Effector CD8-positive, alpha-beta T cell (primary cell): ENCODE measurements at places on chromosomes 4 and X.

- no peak for DNase-seq
Measured at GRCh38 chr4:151407466-151408379, 1.3 kb upstream of the FHIP1A start.

DNA sequence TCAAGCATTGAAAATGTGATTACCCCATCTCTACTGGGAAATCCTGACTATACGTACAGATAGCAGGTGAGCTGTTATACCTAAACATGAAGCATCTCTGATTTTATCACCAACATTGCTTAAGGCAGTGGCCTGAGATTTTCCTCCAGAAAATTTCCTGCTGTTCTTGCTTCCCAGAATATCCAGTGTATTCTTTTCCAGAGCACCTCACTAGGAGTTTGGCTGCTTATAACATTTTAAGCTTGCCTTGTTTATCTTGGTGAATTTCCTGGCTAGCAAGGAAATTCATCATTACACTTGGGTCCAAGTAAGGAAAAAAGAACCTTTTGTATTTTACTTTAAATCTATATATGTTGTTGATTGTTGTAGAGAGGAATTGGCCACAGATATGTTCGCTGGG, 73.0 kb upstream of the CLCN4 start:
- DNase-seq = no peak

GRCh38 chrX:3713225-3713936, at the start of gene PRKX:
PRKX (minus strand) TSS chrX:3713649; CDS start chrX:3713253, 396 bp downstream.
- DNase-seq = peak; percentile 57

GRCh38 chrX:21616386-21616785, 41.7 kb downstream of the KLHL34 start:
- no peak for DNase-seq

- DNase-seq = no peak
Measured at GRCh38 chr4:8002525-8003309, 63.1 kb upstream of the AFAP1 start.

- no peak for DNase-seq
Measured at GRCh38 chr4:65917486-65917885, 247.2 kb upstream of the EPHA5 start.

- no peak for DNase-seq
Measured at GRCh38 chrX:11105080-11105479, 6.1 kb upstream of the HCCS start.

GRCh38 chr4:158170691-158171561, 1.9 kb downstream of the GASK1B start:
- DNase-seq = no peak

- DNase-seq = no peak
Measured at GRCh38 chr4:159047478-159048165, 55.3 kb upstream of the RAPGEF2 start.

DNA sequence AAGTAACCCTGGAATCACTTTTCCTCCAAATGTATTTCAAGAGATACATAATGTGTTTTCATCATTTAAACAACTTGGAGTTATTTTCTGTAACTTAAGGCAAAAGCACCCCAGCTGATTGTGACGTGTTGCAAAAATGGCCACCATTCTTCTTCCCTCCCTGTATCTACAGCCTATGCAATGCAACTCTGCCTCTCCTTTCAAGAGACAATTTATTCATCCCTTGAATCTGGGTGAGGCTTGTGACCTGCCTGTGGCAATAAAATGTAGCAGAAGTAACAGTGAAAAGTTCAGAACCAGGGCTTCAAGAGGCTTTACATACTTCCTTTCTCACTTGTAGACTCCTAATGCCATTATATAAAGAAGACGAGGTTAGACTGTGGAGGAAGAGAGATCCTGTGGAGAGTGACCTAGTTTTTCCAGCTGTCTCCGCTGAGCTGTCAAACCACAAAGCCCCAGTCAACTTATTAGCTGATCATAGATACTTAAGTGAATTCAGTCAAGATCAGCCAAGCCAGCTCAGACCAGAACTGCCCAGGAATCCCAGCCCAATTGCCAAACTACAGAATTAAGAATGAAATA, 81.0 kb upstream of the KLF3 start:
- no peak for DNase-seq

GRCh38 chr4:182698212-182698611, 219.0 kb downstream of the DCTD start:
- DNase-seq = no peak

- DNase-seq = no peak
Measured at GRCh38 chr4:124282301-124282898, 430.1 kb downstream of the ANKRD50 start.

GRCh38 chrX:17601441-17602200, 135.7 kb upstream of the SCML1 start:
- DNase-seq = no peak

- DNase-seq = no peak
Measured at GRCh38 chr4:110637408-110638088, 14.7 kb upstream of the PITX2 start.

- DNase-seq = no peak
Measured at GRCh38 chr4:34220601-34221000, 2023.7 kb downstream of the ARAP2 start.

- no peak for DNase-seq
Measured at GRCh38 chr4:77354550-77354949, 197.5 kb downstream of the CCNG2 start.

DNA sequence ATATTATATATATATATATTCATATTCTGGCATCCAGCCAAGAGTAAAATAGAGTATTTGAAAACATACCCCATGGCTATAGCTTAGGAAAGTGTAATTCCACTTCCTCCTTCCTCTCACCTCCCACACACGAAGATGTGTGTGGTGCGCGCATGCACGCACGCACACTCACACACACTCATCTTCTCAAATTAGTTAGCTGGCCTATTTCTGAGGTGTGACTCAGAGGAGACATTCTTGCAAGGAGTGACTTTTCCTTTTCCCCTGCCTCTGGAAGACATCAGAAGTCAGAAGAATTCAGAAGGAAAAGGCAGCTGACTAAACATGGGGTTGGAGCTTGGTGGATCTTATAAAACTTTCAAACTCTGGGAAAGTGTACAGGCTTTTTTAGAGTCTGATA, 8.8 kb downstream of the ENPEP start:
- no peak for DNase-seq

DNA sequence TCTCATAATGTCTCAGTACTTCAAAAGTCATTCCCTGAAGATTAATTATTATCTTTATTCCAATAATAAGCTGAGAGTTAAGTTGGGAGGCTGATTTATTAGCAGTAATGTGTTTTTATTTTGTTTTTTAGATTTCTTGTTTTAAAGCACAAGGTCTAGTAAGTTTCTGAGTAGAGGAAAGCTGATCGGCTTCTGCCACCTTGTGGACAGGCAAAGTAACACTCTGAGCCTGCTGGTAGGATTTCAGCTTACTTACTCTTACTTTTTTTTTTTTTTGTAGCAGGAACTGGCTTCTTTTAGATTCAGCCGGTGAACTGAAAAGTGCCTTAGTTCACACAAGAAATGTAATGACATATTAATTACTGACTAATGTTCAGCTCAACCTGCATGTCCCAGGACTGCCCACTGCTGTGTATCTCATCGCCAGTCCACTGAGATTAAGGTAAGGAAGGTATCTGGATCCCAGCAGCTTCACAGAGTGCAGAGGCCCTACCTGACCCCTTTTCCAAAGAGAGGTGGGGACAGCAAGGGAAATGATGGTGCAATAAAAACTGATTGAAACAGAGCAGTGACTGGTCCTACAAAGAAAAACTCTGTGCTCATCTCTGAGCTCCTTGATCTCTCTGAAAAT, 126.5 kb downstream of the ADGRA3 start:
- no peak for DNase-seq

DNA sequence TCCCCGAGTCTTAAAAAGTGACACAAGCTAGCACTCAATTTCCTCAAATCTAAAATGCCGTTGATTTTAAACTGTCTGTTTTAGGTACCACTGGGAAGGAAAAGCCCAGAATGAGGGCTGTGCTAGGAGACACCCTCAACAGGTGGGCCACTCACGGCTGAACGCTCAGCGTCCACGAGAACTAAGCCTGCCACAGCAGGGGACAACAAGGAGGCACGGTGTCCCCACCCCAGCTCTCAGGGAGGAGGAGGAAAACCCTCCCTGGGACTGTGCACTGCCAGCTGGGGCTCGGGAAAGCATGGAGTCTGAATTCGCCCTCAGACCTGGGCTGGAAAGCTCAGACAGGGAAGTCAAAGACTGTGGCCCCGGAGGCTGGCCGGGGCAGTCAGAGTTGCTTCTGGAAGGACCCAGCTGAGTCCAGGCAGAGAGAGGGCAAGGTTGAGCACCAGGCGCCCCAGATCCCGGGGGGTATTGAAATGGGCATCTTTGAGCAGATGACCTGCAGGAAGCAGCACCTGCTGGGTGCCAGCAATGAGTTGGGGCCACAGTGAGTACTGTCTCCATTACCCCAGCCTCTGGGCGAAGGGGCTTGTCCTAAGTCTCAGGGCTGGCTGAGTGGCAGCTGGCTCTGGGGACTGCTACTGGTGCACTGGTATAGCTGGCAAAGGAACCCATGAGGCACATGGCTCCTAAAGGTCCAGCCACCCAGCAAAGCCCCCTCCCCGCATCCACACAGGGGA, 769 bp upstream of the CPZ start:
- no peak for DNase-seq

DNA sequence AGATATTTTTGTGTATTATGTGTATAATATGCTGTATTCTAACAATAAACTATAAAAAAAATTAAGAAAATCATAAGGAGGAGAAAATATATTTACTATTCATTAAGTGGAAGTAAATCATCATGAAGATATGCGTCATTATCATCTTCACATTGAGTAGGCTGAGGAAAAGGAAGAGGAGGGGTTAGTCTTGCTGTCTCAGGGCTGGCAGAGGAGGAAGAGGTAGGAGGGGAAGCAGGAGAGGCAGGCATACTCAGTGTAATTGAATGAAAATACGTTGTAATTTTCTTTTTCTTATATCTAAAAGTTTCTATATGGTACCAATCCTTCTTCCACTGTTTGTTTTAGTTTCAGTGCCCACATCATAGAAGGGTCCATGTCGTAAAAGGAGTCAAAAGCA, 9.8 kb upstream of the TMEM185A start:
- DNase-seq = no peak

- DNase-seq = no peak
Measured at GRCh38 chrX:2707334-2707760, 16.3 kb downstream of the CD99 start.

GRCh38 chrX:120137439-120137838, 21.0 kb upstream of the RHOXF2 start:
- no peak for DNase-seq

GRCh38 chrX:82134378-82134777, 932.5 kb downstream of the SH3BGRL start:
- DNase-seq = no peak

DNA sequence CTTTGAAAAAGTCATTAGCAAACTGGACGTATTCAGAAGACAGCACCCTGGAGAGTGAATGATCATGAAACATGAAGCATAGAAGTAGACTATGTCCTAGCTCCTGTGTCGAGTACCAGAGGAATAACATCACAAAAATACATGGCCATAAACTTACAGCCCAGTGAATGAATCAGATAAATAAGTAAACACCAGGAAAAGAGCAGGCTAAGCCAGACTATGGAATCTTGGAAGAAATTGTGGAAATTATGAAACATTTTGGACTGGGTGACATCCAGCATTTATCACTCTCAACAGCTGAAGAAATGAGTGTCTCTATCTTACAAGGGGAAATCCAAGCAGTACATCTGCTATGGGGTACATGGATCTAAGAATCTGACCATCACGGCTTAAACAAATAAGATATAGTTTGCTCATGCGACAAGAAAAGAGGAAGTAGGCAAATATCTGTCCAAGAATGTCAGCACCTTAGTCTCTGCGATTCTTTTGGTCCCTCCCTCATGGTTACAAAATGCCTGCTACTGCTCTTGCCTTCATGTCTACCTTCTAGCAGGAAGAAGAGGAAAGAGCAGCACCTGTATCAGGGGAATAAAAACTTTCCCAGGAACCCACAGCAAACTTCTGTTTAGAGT, 481.5 kb downstream of the BCOR start:
- no peak for DNase-seq

DNA sequence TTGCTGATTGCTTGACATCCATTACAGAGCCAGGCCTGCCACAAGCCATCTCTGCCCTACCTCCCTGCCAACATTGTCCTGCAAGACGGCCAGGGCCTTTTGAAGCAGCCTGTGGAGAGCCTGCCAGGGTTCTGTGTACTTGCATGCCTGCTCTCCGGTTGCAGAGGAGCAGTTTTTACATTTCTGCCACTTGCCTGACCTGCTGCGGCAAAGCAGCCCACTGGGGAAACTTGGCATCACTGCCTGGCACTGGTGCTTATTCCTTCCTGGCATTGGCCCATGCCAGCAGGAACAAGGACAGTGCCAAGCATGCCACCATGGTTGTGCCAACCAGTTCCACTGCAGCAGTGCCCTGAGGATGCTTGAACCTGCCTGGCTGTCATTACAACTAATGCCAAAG, 167.1 kb downstream of the NHS start:
- no peak for DNase-seq

- DNase-seq = no peak
Measured at GRCh38 chr4:176499518-176499917, 179.8 kb downstream of the SPCS3 start.

DNA sequence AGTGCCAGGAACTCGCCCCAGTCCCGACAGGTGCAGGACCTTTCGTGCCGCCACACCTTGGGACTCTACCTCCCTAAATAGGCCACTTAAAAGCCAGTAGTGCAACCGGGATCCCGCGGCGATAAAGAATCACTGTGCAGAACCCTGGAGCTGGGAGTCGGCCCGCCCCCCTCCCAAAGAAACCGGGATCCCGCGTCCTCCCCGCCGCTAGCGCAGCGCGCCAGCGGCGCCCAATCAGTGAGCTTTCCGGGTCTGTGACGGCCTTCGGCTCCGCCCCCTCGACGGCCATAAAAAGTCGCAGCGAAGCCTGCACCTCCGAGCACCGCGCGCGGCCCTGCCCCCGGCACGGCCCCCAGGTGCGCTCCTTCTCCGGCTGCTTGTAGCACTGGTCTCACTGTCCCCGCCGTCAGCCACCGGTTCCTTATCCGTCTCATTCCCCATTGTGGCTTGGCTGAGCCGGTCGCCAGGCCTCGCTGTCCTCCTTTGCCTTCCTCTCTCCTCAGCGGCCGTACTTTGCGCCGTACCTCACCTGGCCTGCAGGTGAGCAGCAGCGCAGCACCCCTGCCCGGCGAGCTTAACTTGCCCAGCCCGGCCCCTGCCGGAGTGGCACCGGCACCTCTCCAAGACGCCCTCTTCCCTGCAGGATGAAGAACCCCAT, at the start of gene LRAT:
Gene LRAT (plus strand): TSS at position 318 of the 658 bp plus-strand sequence. CDS start 327 bp downstream, at position 645.
- no peak for DNase-seq

GRCh38 chr4:88227734-88228133, 56.6 kb downstream of the PPM1K start:
- no peak for DNase-seq

- DNase-seq = no peak
Measured at GRCh38 chr4:145545538-145546174, 64.0 kb downstream of the SMAD1 start.

DNA sequence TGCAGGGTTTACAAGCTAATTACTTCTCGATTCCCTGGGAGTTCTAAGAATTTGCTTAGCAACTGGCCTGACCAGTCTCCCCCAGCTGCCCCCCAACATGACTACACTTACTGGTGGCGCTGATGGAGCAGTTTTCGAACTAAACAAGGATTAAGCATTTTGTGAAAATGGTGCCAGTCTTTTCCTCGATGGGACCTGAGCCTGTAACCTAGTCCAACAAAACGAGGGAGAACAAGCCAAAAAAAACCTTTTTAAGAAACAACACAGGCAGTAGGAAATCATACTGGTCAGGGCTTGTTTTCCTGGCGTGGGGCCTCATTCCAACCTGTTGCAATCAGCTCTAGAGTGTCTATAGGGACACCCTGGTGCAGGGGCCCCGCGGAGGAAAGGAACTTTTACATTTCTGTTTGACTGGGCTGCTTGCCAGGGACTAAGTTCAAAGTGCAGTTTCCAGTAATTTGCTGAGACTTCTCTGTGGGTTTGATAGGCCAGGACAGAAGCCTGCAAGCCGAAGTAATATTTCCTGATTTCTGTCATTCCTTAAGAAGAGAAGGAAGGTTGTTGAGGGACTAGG, 158.7 kb downstream of the SPRY1 start:
- DNase-seq = no peak
